ENCODE measurements at places on chromosomes 5 and 9. TPM values are rescaled to one million over a fixed set of nuclear protein-coding genes. Genes with fewer than 3 reads are reported as not detected.
A peak's percentile ranks its signal among the peaks of the same experiment; 100 is the strongest.

DNA sequence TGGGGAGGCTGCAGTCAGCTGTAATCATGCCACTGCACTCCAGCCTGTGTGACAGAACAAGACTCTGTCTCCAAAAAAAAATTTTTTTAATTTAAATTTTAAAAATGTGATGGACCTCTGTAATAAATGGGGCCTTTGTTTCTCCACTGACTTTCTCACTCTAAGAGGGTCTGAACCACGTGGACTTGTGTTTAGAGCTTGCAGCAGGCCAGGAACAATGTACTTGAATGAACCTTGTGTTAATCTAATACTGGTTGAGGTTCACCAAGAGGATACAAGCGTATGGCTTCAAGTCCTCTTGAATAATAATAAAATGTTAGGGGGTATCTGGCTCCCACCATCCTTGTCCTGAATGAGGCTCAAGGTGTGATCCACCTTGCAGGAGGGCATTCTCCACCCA lies 14.4 kb upstream of the SLC2A8 start:
- no peak for DNase-seq
- no peaks in the 10 kb centered on the region for H3K36me3 ChIP-seq
- peaks cover 33% of the 10 kb centered on the region for H3K27me3 ChIP-seq
- H3K4me3 ChIP-seq, result no peak overlapping the region
- no peak overlapping the region for H3K27ac ChIP-seq
- H3K4me1 ChIP-seq, result no peaks in the 10 kb centered on the region

- peaks cover 3% of the 10 kb centered on the region for H3K27me3 ChIP-seq
- H3K4me3 ChIP-seq, result no peak overlapping the region
- no peaks in the 10 kb centered on the region for H3K4me1 ChIP-seq
- no peak overlapping the region for H3K27ac ChIP-seq
- no peak for DNase-seq
- H3K36me3 ChIP-seq, result no peaks in the 10 kb centered on the region
Measured at GRCh38 chr9:69180670-69181069, 6.6 kb downstream of the TJP2 start.

DNA sequence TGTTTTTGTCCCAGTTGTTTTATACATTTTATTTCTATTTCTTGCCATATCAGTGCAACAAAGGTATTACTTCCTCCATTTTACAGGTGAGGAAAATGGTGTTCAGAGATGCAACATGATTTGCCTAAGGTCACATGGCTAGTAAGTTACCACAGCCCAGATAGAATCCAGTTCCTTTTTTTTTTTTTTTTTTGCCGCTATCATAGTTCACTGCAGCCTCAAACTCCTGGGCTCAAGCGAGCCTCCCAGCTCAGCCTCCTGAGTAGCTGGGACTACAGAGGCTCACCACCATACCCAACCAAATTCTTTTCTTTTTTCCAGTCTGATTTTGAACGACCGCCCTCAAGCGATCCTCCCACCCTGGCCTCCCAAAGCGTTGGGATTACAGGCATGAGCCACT lies 480 bp upstream of the CCDC69 start:
- H3K4me1 ChIP-seq, result peaks cover 53% of the 10 kb centered on the region
- peak overlapping the region; percentile 96 for H3K27ac ChIP-seq
- DNase-seq, result peak; percentile 75
- H3K4me3 ChIP-seq, result peak overlapping the region; percentile 83
- H3K27me3 ChIP-seq, result no peaks in the 10 kb centered on the region

DNA sequence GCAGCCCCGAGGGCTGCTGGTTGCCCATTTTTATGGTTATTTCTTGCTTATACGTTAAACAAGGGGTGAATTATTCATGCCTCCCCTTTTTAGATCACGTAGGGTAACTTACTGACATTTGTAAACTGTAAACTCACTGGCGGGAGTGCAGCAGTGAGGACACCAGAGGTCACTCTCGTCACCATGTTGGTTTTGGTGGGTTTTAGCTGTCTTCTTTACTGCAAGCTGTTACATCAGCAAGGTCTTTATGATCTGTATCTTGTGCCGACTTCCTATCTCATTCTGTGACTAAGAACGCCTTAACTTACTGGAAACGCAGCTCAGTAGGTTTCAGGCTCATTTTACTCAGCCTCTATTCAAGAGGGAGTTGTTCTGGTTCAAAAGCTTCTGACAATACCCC lies 155.0 kb upstream of the PRDM9 start:
- no peaks in the 10 kb centered on the region for H3K36me3 ChIP-seq
- DNase-seq, result no peak
- H3K4me3 ChIP-seq, result no peak overlapping the region

DNA sequence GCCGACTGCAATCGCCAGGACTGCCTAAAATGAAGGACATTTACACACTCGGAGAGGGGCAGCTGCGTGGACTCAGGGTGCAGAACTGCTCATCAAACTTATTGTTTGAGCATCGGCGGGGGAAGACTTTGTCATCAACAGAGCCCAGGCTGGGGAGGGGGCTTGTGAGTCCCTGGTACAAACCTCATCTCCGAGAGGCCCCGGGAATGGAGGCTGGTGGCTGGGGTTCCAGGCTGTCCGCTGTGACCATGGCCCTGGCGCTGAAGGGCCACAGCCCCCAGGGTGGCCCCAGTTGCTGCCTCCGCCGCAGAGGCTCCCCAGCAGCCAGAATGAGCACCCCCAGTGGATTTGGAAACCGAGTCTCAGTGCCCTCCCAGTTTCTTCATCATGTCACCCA lies 46.1 kb upstream of the RNU6ATAC start:
- no peak overlapping the region for H3K27ac ChIP-seq
- DNase-seq, result no peak
- H3K36me3 ChIP-seq, result no peaks in the 10 kb centered on the region
- peaks cover 6% of the 10 kb centered on the region for H3K4me1 ChIP-seq
- no peaks in the 10 kb centered on the region for H3K27me3 ChIP-seq

DNA sequence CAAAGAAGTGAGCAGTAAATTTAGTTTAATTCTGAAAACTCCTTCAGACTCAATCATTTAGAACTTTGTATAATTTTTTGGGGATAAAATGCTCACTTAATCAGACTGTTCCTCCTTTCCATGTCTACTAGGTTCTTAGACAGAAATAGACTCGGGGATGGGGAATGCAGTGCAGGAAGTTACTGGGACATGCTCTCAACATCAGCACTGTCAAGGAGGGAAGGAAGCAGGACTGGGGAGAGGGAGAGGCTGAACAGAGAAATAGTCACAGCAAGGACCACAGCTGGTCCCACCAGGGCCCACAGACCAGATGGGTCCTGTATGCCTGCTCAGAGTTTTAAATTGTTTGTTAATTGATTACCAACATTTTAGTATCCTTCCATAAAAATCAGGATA lies 310.1 kb upstream of the MSX2 start:
- peaks cover 26% of the 10 kb centered on the region for H3K27me3 ChIP-seq
- no peak for DNase-seq
- H3K36me3 ChIP-seq, result no peaks in the 10 kb centered on the region
- H3K4me3 ChIP-seq, result no peak overlapping the region
- no peak overlapping the region for H3K27ac ChIP-seq

GRCh38 chr5:135211791-135212190 lies 177.8 kb upstream of the PITX1 start:
- H3K27ac ChIP-seq, result no peak overlapping the region
- no peak for DNase-seq
- no peaks in the 10 kb centered on the region for H3K36me3 ChIP-seq
- H3K4me3 ChIP-seq, result no peak overlapping the region
- peaks cover 34% of the 10 kb centered on the region for H3K27me3 ChIP-seq

DNA sequence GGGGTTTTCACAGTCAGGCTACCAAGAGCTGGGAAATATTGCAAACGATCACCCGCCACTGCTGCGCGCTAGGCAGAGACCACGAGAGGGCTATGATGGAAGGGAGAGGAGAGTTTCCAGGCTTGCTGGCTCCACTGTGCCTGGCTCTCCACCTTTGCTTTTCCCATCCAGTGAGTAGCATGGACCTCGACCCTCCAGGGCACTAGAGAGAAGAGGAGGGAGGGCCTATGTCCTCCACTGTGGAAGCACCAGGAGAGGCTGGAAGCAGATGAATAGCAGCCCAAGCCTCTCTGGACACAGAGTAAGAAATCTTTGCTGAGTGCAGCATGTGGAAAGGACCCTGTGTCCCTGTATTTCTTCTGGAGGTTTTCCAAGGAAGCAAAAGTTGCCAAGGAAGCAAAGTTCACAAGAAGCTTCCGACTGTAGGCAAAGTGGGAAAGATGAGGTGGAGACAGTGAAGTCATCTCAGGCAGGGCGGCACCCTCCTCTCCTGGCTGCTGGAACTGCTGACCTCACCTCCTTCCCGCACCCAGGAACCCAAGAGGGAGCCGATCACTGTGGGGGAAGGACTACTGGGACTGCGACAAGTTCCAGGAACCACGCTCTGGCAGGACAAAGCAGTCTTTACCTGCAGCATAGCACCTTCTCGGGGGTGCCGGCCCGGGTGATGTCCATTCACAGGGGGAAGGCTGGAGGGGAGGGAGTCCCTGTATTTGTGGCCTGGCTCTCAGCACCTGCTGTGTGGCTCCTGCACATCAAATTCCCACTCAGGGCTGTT lies 79.6 kb downstream of the CSNK1A1 start:
- no peaks in the 10 kb centered on the region for H3K36me3 ChIP-seq
- H3K4me3 ChIP-seq, result no peak overlapping the region

DNA sequence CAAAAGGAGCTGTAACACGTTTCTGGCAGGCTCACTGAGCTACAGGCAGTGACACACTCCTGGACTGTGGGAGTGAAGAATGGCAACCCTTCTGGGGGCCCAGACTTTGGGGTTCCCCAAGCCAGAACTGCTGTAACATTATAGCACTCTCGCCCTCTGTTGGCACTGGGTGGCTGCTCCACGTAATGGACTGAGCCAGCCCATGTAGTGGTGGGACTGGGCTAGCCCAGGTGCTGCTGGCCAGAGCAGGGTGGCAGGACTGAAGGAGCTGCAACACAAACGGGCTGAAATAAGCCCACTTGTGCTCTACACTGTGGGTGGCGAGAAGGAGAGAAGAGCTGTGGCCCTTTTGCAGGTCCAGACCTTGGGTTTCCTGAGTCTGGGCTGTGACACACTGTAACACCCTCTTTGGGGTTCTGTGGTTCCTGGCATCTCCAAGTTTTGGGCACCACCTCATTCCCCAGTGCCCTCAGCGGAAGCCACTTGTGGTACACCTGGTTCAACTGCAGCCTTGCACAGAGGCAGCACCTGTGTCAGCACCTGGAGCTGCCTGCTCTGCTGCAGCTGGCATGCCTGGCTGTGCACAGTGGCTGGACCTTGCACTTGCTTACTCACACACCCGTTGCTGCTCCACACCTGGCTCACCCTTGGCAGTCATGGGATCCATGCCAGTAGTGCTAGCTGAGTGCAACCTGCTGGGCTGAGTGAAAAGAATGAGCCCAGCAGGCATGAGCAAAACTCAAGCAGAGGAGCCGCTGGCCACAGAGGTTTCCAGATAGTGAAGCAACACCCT lies 95.0 kb upstream of the PRR16 start:
- no peak overlapping the region for H3K27ac ChIP-seq
- H3K27me3 ChIP-seq, result no peaks in the 10 kb centered on the region
- no peaks in the 10 kb centered on the region for H3K4me1 ChIP-seq
- no peak for DNase-seq

DNA sequence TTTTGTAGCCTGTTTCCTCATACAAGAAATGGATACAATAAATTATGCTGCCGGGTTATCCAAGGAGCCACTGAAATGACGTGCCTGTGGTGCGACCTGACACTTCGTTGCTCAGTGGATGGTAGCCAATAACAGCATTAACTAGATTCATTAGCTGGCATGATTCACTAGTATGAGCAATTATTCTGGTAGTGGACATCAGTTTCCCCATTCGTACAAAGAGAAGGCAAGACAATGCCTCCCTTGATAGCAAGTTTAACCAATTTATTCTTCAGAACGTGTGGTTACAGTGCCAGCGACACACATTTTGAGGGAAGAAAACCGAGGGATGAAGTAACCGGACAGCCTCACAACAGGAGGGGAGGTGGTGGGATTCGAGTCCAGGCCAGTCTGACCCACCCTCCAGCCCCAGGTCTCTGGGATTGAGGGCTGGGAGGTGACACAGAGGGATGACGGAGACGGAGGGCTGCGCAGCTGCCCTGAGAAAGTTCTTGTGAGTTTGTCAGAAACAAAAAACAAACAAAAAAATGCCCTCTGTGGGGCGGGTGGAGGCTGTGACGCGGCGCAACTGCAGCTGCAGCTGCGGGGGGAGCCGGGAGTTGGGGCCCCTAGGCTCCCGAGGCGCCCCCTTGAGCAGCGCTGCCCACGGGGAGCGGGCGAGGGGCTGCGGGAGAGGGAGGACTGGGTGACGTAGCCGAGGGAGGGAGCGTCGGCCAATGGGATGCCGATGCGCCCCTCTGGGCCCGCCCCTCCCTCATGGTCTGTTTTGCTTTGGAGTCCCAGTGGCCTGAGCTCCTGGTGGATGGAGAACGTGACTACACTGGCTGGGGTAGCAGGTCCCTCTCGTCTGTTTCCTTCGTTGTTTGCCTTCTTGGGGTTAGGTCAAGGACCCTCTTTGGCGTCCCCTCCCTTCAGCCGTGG lies 10.9 kb downstream of the LHX2 start:
- peak overlapping the region; percentile 43 for H3K4me3 ChIP-seq
- peak overlapping the region; percentile 49 for H3K27ac ChIP-seq
- H3K4me1 ChIP-seq, result peaks cover 22% of the 10 kb centered on the region
- peaks cover 77% of the 10 kb centered on the region for H3K27me3 ChIP-seq
- no peaks in the 10 kb centered on the region for H3K36me3 ChIP-seq

GRCh38 chr5:125171641-125172040 lies 425.2 kb upstream of the ZNF608 start:
- no peaks in the 10 kb centered on the region for H3K27me3 ChIP-seq
- no peaks in the 10 kb centered on the region for H3K36me3 ChIP-seq
- H3K4me3 ChIP-seq, result no peak overlapping the region
- DNase-seq, result no peak
- H3K27ac ChIP-seq, result no peak overlapping the region

GRCh38 chr5:74636552-74636951 lies 4.0 kb downstream of the ENC1 start:
- peaks cover 5% of the 10 kb centered on the region for H3K36me3 ChIP-seq
- peaks cover 49% of the 10 kb centered on the region for H3K4me1 ChIP-seq
- no peaks in the 10 kb centered on the region for H3K27me3 ChIP-seq
- H3K4me3 ChIP-seq, result no peak overlapping the region

GRCh38 chr9:95316274-95316673 lies 1.2 kb downstream of the FANCC start:
- H3K4me1 ChIP-seq, result peaks cover 18% of the 10 kb centered on the region
- DNase-seq, result no peak
- no peak overlapping the region for H3K27ac ChIP-seq

- H3K36me3 ChIP-seq, result no peaks in the 10 kb centered on the region
- no peak overlapping the region for H3K4me3 ChIP-seq
- H3K4me1 ChIP-seq, result peaks cover under 1% of the 10 kb centered on the region
- peaks cover 74% of the 10 kb centered on the region for H3K27me3 ChIP-seq
- H3K27ac ChIP-seq, result no peak overlapping the region
- no peak for DNase-seq
Measured at GRCh38 chr9:4305065-4305985, 5.5 kb upstream of the GLIS3 start.

The ZNF169 gene
- polyA plus RNA-seq, result 5.3 TPM

The N4BP3 gene
- polyA plus RNA-seq, result 0.63 TPM

The TAF11L8 gene
- polyA plus RNA-seq, result not detected

The KLHL3 gene
- 0.57 TPM for polyA plus RNA-seq

The UGT3A2 gene
- polyA plus RNA-seq, result not detected

The SAXO1 gene
- polyA plus RNA-seq, result 0.25 TPM

The POLR1E gene
- polyA plus RNA-seq, result 9.4 TPM

Measured in naive B cell (primary cell).